ENCODE measurements at places on chromosomes 4 and X. TPM values are rescaled to one million over a fixed set of nuclear protein-coding genes. Genes with fewer than 3 reads are reported as not detected.

GRCh38 chr4:11214281-11214680 is 214.4 kb downstream of the HS3ST1 start:
- DNase-seq = no peak
- no peak overlapping the region for H3K27ac ChIP-seq
- H3K4me1 ChIP-seq = no peaks in the 10 kb centered on the region
- H3K27me3 ChIP-seq = no peaks in the 10 kb centered on the region
- no peaks in the 10 kb centered on the region for H3K36me3 ChIP-seq

GLRA3 gene
- not detected for total RNA-seq

ASMT gene
- not detected for total RNA-seq

GPR34 gene
- total RNA-seq = 10.1 TPM

- H3K4me1 ChIP-seq = no peaks in the 10 kb centered on the region
- DNase-seq = no peak
- H3K27ac ChIP-seq = no peak overlapping the region
- no peaks in the 10 kb centered on the region for H3K27me3 ChIP-seq
Observed at GRCh38 chr4:48073567-48074103, 57.1 kb downstream of the NIPAL1 start.

ZNF827 gene
- total RNA-seq = 12.3 TPM

DNA sequence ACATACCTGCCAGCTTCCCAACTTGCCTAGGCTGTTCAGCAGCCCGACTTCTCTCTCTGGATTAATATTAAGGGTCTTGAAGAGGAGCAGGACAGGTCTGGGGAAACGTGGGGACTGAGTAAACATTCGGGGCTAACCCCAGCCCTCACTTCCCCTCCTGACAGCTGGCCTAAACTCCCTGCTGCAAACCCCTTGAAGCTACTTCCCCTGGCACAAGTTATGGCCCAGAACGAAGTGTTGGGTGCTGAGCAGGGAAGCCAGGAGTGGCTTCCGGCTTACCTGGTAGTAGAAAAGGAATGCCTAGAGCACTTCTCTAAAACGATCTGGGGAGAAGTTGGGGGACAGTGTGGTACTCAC is 200.0 kb downstream of the BCOR start:
- peaks cover 3% of the 10 kb centered on the region for H3K27me3 ChIP-seq
- H3K36me3 ChIP-seq = no peaks in the 10 kb centered on the region
- no peak overlapping the region for H3K4me3 ChIP-seq
- peaks cover 32% of the 10 kb centered on the region for H3K4me1 ChIP-seq
- no peak overlapping the region for H3K27ac ChIP-seq

DNA sequence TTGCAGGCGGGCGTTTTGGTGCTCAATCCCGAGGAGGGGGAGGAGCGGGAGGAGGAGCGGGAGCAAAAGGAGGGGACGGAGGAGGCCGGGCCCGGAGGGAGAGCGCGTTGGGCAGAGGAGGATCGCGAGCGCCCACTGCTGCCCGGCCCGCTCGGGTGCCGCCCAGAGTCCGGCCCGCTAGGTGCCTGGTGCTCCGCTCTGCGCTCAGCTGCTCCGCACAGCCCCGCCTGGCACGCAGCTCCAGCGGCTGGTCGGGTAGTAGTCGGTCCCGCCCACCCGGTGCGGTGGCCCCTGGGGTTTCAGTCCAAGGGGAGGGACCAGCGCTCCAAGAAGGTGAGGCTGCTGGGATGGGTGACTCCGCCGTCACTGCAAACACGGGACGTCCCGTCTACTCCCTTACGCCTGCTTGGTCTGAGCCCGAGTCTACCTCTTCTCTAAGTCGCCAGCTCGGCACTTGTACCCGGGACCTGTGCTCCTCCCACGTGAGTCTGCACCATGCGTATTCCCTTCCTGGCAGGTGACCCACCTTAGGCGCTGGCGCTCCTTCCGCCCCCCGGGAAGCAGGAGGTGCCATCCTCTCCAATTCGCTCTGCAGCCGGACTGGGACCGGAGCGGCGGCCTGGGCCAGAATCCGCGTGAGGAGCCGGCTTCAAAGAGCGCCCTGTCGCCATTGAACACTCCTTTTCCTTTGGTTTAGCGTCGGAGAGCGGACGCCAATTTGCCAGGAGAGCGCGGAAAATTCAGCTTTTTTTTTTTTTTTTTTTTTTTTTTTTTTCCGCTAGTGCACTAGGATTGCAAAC is 405 bp upstream of the HS3ST1 start:
- peak overlapping the region; percentile 64 for H3K4me3 ChIP-seq
- H3K4me1 ChIP-seq = peaks cover 24% of the 10 kb centered on the region
- peak overlapping the region; percentile 86 for H3K27ac ChIP-seq
- DNase-seq = peak; percentile 97
- H3K36me3 ChIP-seq = no peaks in the 10 kb centered on the region

DNA sequence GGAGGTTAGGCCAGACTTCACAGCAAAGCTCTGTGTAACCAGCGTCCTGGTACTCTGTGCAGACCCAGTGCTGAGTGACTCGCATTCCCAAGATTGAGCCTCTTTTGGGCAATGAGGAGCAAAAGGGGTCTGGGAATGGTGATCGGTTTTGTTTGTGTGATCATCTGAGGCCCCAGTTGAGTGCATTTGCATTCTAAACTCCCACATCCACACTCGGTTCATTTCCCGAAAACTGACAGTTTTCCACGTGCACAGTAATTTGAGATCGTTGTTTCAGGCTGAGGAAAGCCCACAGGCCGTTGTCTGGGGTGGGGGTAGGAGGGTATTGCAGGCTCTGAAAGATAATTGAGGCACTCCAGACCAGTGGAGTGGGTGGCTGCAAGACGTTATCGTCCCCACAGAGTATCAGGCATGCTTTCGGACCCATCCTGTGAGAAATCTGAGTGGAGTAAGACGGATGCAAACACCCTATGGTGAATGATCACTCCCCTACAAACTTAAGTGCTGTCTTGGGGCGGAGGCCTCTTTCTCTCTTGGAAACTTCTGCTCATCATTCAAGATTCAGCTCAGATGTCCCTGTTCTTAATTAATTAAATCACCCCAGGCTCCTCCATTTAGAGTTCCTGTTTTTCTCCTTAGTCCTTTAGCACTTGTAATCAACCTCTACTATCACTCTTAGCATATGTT is 96.1 kb downstream of the AFF1 start:
- DNase-seq = peak; percentile 67
- H3K4me1 ChIP-seq = peaks cover 74% of the 10 kb centered on the region

GRCh38 chrX:135556055-135556454 is 35.6 kb downstream of the INTS6L start:
- H3K36me3 ChIP-seq = no peaks in the 10 kb centered on the region
- no peak overlapping the region for H3K27ac ChIP-seq
- H3K27me3 ChIP-seq = no peaks in the 10 kb centered on the region

GAGE2A gene
- total RNA-seq = not detected

DNA sequence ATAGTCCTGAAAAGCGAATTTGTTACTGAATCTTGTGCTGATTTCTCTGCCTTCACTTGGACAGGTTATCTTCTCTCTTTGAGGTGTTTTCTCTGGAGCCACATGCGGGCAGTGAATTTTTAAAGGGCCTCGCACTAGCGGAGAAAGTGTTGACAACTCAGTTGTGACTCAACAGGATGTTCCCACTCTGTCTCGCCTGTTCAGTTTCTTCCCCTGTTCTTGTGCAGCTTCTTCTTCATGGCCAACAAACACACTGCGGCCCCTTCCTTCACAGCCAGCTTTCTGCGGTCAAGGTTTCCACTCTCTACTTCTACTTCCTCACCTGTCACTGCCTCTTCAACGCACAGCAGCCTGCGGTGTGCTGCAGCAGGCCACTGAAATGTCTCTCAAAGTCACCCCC is 1.1 kb upstream of the SHROOM4 start:
- H3K27me3 ChIP-seq = peaks cover 16% of the 10 kb centered on the region
- no peak for DNase-seq
- no peaks in the 10 kb centered on the region for H3K4me1 ChIP-seq
- no peak overlapping the region for H3K4me3 ChIP-seq

- DNase-seq = peak; percentile 36
- H3K4me3 ChIP-seq = peak overlapping the region; percentile 43
- no peak overlapping the region for H3K27ac ChIP-seq
- H3K4me1 ChIP-seq = peaks cover 4% of the 10 kb centered on the region
- no peaks in the 10 kb centered on the region for H3K36me3 ChIP-seq
Observed at GRCh38 chrX:148501386-148502066, 1.1 kb downstream of the AFF2 start.

- H3K36me3 ChIP-seq = no peaks in the 10 kb centered on the region
- H3K27ac ChIP-seq = no peak overlapping the region
- H3K4me3 ChIP-seq = no peak overlapping the region
- no peak for DNase-seq
- no peaks in the 10 kb centered on the region for H3K27me3 ChIP-seq
- no peaks in the 10 kb centered on the region for H3K4me1 ChIP-seq
Observed at GRCh38 chr4:99633772-99634171, 23.9 kb downstream of the C4orf54 start.

DNA sequence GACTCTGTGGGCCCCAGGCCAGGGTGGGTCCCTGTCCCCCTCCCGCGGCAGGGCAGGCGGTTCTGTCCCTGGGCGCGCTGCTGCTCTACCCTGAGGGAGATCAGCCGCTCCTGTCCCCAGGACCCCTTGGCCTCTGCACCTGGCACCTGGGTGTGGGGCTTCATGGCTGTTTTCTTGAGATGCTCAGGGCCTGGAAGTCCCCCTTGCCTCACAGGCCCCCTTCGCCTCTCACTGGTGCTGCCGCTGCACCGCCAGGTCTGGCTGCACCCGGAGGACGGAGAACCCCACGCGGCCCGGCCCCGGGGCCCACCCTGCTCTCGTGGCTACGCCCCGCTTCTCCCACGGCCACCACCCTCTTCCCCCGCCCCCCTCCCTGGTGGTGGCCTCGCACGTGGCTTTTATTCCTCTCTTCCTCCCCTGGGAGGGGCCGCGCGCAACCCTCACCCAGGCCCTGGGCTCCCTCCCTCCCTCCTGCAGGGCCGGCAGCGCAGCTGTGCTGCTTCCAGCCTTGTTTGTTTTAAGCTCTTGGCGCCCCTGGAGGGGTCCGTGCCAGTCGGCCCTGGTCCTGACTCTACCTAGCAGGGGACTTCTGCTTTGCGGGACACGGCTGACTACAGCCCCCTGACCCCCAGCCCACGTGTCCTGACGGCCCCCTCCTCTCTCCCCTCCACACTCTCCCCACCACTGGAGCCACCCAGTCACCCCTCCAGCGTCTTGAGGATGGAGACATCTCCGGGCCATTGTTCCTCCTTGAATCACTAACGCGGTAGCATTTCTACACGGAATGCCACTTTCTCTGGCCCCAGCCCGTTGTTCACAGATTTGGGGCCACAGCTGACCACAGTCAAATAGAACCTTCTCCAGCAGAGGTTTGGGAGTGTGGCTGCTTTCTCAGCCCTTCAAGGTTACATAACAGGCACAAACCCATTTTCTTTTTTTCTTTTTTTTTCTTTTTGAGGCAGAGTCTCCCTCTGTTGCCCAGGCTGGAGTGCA is 20.6 kb upstream of the CLDN24 start:
- no peaks in the 10 kb centered on the region for H3K36me3 ChIP-seq
- no peak overlapping the region for H3K27ac ChIP-seq
- peaks cover 19% of the 10 kb centered on the region for H3K27me3 ChIP-seq
- no peaks in the 10 kb centered on the region for H3K4me1 ChIP-seq
- DNase-seq = peak; percentile 17
- peak overlapping the region; percentile 8 for H3K4me3 ChIP-seq

PDZD4 gene
- total RNA-seq = 4.6 TPM

LUZP4 gene
- not detected for total RNA-seq

NLGN3 gene
- not detected for total RNA-seq

ODAM gene
- total RNA-seq = 0.37 TPM

DIPK2B gene
- 37.3 TPM for total RNA-seq

- peak overlapping the region; percentile 60 for H3K4me3 ChIP-seq
- DNase-seq = peak; percentile 6
- H3K36me3 ChIP-seq = no peaks in the 10 kb centered on the region
- H3K27me3 ChIP-seq = no peaks in the 10 kb centered on the region
Observed at GRCh38 chrX:123964156-123964834, 2.8 kb downstream of the STAG2 start.

DNA sequence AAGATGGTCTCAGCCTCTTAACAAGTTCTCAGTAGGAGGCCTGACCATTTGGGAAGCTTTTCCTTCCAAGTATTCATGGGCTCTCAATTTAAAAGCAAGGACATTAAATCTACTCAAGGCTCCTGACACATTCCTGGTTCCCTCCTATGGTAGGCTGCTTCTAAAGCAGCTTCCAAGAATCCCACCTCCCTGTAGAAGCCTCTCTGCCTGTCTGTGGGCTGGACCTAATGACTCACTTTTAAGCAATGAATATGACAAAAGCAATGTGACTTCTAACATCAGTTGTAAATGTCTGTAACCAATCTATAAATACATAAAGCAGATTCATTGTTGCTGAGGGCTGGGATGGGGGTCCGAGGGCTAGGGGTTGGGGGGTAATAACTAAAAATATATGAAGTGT is 99.5 kb upstream of the FAM9B start:
- H3K4me1 ChIP-seq = no peaks in the 10 kb centered on the region
- no peaks in the 10 kb centered on the region for H3K27me3 ChIP-seq
- no peak for DNase-seq
- no peak overlapping the region for H3K4me3 ChIP-seq

GRCh38 chr4:87910795-87911194 is 64.7 kb upstream of the SPP1 start:
- H3K27me3 ChIP-seq = no peaks in the 10 kb centered on the region
- H3K4me1 ChIP-seq = no peaks in the 10 kb centered on the region
- H3K27ac ChIP-seq = no peak overlapping the region

GRCh38 chr4:40193016-40193571 is 3.7 kb upstream of the RHOH start:
- no peaks in the 10 kb centered on the region for H3K27me3 ChIP-seq
- no peaks in the 10 kb centered on the region for H3K36me3 ChIP-seq
- H3K4me1 ChIP-seq = peaks cover 19% of the 10 kb centered on the region
- no peak overlapping the region for H3K4me3 ChIP-seq
- no peak overlapping the region for H3K27ac ChIP-seq
- DNase-seq = no peak

IL2 gene
- 1.5 TPM for total RNA-seq

DNA sequence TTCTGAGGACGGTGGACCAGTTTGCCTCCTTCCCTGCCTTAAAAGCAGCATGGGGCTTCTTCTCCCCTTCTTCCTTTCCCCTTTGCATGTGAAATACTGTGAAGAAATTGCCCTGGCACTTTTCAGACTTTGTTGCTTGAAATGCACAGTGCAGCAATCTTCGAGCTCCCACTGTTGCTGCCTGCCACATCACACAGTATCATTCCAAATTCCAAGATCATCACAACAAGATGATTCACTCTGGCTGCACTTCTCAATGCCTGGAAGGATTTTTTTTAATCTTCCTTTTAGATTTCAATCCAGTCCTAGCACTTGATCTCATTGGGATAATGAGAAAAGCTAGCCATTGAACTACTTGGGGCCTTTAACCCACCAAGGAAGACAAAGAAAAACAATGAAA is 255.3 kb downstream of the RAPGEF2 start:
- peak overlapping the region; percentile 5 for H3K27ac ChIP-seq
- H3K4me1 ChIP-seq = no peaks in the 10 kb centered on the region
- H3K36me3 ChIP-seq = peaks cover 77% of the 10 kb centered on the region

- H3K4me1 ChIP-seq = no peaks in the 10 kb centered on the region
- no peak for DNase-seq
- H3K4me3 ChIP-seq = no peak overlapping the region
- H3K36me3 ChIP-seq = no peaks in the 10 kb centered on the region
- no peak overlapping the region for H3K27ac ChIP-seq
- peaks cover 17% of the 10 kb centered on the region for H3K27me3 ChIP-seq
Observed at GRCh38 chrX:48785186-48785539, 1.2 kb upstream of the GATA1 start.

- H3K4me1 ChIP-seq = no peaks in the 10 kb centered on the region
- no peak overlapping the region for H3K4me3 ChIP-seq
- peak; percentile 14 for DNase-seq
- no peaks in the 10 kb centered on the region for H3K36me3 ChIP-seq
- H3K27me3 ChIP-seq = no peaks in the 10 kb centered on the region
- H3K27ac ChIP-seq = no peak overlapping the region
Observed at GRCh38 chr4:152368001-152368400, 167.9 kb downstream of the FBXW7 start.

GRCh38 chr4:11546391-11547175 is 117.9 kb upstream of the HS3ST1 start:
- no peaks in the 10 kb centered on the region for H3K4me1 ChIP-seq
- no peak for DNase-seq
- H3K36me3 ChIP-seq = no peaks in the 10 kb centered on the region
- H3K27me3 ChIP-seq = no peaks in the 10 kb centered on the region
- H3K4me3 ChIP-seq = no peak overlapping the region
